ENCODE measurements at places on chromosomes 6 and 20.

GRCh38 chr6:150991487-150991886, 126.0 kb downstream of the MTHFD1L start:
- DNase-seq, result no peak

GRCh38 chr20:19969507-19970255, 47.5 kb upstream of the NAA20 start:
- no peak for DNase-seq

GRCh38 chr6:161261816-161262215, 12.0 kb downstream of the AGPAT4 start:
- DNase-seq, result no peak

DNA sequence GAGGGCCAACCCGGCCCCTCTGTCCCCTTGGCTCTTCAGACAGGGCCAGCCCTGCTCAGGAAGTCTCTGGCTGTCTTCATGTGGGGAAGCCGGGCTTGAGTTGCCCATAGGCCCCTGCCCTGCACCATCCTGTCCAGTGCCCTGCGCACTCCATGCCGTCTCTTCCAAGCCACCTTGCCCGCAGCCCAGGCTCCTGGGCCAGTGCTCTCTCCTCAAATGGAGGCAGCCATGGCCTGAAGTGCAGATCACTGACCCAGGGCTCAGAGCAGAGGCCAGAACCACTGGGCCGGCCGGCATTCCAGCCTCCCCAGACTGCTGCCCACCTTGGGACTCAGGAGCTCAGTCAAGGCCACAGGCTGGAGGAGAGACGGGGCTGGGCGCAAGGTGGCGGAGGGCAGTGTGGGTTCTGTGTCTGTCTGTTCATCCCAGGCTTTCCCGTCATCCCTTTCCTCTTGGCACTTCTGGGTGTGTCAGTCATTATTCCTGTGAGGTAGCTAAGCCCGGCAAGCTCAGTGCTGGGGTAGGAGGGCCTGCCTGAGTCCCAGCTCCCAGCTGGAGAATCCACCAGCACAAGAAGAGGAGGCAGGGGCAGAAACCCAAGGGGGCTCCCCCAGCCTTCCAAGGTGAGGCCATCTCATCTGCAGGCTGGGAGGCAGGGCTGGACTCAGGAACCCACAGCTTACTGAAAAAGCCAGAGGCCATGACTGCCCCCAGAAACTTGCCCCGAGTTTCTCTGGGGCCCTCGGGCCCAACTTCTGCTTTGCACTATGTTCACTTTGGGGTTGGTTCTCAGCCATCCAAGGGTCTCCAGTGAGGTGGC, 22.4 kb downstream of the SDCBP2 start:
- no peak for DNase-seq

- no peak for DNase-seq
Measured at GRCh38 chr6:82818727-82819126, 246.9 kb downstream of the UBE3D start.

DNA sequence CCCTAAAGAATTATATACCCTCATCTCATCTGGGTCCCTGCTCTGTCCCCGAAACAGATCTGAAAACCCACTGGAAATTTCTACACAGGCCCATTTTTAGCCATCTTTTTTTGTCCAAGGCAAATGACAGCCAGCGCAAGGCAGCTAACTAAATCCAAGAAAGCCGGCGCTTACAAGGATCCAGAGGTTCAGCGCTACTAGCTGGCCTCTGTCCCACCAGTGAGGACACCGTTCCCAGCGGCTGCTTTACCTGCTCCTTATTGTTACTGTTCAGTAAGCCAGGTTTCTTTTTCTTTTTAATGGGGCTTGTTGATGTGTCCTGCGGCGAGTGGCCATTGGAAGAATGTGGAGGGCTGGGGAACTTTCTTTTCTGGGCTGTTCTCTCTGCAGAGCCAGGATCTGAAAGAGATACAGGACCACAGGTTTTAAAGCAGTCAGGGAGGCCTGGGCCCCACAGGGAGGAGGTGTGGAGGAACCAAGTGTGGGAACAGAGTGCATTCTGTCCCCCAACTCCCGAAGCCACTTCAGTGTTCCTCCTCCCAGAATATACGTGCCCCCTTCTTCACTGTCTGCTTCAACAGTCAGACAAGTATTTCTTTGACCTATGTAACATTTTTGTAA, 46.6 kb downstream of the ZMYND8 start:
- DNase-seq, result no peak

- peak; percentile 72 for DNase-seq
Measured at GRCh38 chr6:225121-225721, 67.1 kb upstream of the DUSP22 start.

DNA sequence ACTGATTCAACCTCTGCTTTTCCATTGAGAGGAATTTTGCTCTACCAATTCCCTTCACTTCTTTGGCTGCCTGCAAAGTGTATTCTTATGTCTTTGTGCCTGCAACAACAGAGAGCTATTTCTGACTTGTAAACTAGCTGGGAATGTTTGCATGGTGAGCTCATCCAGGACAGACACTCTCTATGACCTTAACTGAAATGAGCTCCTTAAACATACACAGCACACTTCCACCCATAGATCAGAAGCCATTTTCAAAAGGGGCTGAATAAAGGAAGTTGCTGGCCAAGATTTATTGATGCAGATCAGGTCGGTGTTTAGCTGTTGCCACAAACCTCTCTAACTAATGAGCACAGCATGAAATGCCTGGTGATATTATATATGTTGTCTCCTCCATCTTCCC, 377.7 kb downstream of the BTBD9 start:
- DNase-seq, result no peak

DNA sequence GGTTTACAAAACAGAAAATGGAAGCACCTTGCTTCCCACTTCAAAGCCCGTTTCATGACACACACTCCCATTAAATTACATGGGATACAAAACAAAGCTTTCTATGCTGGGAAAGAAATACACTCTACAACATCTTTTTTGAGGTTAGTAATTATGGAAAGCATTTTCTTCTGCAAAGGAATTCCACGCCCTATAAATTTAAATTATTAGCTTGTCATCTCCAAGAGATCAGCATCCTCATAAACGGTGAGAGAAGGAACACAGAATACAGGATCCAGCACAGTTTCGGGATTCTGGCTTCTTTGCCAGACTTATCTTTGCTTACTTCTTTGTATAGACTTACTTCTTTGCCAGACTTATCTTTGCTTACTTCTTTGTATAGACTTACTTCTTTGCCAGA, 1.3 kb upstream of the SMPDL3A start:
- DNase-seq, result no peak

DNA sequence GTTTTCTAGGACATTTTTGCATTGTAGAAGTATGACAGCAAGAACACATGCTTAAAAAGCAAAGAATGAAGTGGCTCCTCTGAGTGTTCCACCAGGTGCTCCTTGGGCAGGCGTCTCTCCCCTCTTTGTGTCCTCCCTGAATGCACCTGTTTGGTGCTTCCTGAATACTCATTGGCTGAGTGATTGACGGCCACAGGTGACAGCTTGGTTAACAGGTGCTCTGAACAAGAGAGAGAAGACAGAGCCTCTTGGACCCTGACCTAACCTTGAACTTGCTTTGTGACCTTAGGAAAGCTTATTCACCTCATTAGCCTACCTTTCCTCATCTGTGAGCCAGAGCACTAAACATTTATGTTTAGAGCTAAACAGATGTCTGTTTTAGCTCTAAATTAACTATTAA, 93.7 kb downstream of the TULP4 start:
- no peak for DNase-seq

DNA sequence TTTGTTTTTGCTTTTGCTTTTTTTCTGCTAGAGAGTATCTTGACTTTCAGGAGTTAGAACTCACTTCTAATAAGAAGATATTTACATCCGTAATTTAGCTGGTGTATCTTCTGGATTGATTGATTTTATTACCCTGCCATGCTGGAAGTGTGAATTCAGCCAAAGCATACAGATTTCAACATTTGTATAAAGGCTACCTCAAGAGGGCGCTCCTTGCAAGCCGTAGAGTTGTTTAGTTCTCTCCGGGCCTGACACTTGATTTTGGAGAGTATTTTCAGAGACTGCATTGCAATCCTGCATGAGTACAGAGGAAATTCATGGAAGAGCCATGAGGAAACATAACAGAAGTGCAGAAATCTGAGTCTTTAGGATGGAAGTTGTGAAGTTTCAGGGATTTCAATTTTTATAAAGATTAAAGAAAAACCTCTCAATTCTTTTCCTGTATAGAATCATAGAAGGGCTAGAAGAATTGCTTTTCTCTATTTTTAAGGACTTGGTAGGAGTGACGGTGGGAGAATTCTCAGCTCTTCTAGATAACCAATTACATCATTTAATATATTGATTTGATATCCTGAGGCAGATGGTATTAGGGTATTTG, 66.7 kb upstream of the TIAM2 start:
- peak; percentile 12 for DNase-seq

- DNase-seq, result no peak
Measured at GRCh38 chr6:13527671-13528056, 40.3 kb upstream of the GFOD1 start.

GRCh38 chr6:113292646-113293422, 564.3 kb upstream of the MARCKS start:
- DNase-seq, result peak; percentile 31

DNA sequence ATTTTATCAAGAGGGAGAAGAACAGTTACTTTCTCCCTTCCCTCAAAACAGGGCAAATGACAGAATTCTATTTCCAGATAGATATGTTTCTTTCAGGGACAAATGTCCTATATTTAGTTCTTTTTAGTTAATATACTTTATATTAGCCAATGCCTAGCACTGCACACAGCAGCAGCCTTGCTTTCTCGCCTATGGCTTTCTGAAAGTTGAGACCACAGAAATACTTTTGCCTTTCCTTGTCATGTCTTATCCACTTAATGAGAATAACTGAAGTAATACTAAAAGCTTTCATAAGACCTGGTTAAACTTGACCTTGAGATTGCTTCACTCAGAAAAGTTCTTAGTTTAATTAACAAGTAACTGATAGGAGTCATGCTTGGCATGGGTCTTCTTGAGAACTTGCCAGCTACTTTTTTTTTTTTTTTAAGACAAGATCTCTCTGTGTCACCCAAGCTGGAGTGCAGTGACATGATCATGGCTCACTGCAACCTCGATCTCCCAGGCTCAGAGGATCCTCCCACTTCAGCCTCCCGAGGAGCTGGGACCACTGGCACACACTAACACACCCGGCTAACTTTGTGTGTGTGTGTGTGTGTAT, 159.3 kb downstream of the CDKAL1 start:
- no peak for DNase-seq

GRCh38 chr20:21510414-21511384, 3.2 kb downstream of the NKX2-2 start:
- no peak for DNase-seq

GRCh38 chr20:32977281-32978008, 26.8 kb downstream of the SUN5 start:
- DNase-seq, result no peak

DNA sequence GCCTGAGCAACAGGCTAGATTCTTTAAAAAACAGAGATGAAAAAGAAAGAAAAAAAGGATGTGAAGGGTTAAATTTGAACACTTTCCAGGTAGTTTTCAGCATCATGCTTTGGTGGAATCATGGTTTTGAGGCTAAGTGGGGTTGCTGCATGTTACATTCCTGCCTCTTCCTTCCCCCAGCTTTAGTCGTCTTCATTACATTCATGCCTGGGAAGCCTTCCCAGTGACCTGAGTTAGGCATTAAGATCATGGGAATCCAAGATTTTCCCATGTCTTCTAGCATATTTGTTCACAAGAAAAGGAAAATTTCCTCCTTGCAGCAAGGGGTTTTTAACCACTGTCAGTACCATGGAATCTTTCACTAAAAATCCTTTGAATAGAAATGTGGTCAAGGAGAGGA, 12.0 kb downstream of the TPX2 start:
- DNase-seq, result no peak

- DNase-seq, result no peak
Measured at GRCh38 chr6:43997345-43997677, 129.9 kb downstream of the MRPL14 start.

DNA sequence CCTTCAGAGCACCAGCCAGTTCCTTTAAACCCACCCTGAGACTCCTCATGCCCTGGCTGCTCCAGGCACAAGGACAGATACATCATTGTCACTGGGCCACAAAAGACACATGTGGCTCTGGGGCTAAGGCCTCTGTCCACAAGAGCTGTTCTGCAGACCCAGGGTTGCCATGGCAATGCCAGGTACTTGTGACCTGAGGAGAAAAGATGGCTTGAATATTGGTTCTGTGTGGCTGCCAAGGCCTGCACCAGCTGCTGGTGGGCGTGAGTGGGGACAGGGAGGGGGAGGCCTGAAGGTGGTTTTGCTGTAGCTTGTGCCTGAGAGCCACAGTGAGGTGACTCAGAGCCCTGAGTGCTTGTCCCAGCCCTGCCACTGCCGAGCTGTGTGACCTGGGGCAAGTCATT, 31.8 kb downstream of the SAYSD1 start:
- DNase-seq, result no peak

- DNase-seq, result no peak
Measured at GRCh38 chr6:118903691-118904090, 9.7 kb downstream of the ASF1A start.

GRCh38 chr20:2463616-2464365, 6.8 kb downstream of the SNRPB start:
- no peak for DNase-seq

- DNase-seq, result no peak
Measured at GRCh38 chr6:55937951-55938690, 62.7 kb upstream of the BMP5 start.

- DNase-seq, result no peak
Measured at GRCh38 chr20:31522731-31523130, 8.5 kb downstream of the HM13 start.

GRCh38 chr6:4902363-4902762, 101.5 kb downstream of the RPP40 start:
- DNase-seq, result no peak

GRCh38 chr20:50565871-50566270, 55.7 kb downstream of the PTPN1 start:
- DNase-seq, result no peak

DNA sequence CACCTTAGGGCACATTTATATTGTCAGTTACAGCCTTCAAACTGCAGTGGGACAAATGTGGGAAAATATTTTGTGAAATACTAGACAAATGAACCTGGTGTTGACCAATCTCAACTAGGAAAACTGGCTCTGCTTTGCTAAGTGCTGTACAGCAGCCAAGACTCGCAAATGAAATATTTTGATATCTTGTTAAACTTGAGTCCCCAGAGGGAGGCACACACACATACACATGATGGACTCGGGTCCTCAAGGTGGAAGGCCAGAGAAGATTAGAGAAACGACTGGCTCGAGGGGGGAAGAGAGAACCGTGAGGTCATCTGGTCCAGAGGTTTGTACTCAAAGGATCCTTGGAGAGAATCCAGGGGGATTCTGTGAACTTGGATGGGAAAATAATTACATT, 67.3 kb upstream of the JAG1 start:
- DNase-seq, result no peak

DNA sequence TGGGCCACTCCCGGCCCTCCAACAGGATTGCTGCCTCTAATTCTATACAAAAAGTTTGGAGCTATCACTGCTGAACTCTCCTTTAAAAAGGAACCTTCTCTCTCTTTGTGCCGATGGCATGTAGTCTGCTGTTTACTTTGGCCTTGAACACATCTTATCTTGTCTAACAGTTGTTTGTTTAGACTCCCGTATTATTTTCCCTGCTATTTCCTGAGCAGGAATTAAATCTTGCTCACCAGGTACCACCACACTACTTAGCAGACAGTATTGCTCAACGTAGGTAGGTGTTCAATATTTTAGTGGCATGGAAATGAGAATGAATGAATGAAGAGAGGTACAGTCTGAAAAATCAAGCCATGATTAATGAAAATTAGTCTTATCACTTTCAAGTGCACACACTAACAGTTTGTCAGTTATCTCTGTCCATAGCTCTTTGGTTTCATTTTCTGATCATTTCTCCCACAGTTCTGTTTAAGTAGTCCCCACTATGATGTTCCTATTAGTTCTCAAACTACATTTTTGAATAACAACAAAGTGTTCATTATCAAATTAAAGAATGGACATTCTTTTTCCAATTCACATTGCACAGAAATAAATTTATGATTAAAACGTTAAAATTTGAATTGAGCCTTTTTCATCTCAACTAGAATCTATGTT, 6.8 kb upstream of the HEY2 start:
- DNase-seq, result no peak
